Adipocyte (in vitro differentiated cells): ENCODE measurements at places on chromosomes 5 and 9.

DNA sequence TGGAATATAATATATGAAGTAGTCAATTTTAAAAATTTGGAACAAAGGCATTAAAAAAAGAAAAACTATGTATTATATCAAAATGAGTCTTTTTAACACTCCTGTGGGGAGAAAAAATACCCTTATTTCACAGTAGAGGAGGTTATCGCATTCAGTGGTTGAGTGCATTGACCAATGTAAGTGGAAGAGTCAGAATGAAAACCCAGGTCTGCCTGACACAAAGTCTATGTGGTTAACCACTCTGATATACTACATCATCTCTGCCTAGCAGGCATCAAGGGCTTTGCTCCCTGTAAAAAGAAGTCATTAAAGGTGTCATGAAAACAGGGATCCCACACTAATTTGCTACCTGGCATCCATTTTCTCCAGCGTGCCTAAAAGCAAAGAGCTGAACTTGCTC, 417.2 kb upstream of the C9orf72 start:
- no peak for DNase-seq

DNA sequence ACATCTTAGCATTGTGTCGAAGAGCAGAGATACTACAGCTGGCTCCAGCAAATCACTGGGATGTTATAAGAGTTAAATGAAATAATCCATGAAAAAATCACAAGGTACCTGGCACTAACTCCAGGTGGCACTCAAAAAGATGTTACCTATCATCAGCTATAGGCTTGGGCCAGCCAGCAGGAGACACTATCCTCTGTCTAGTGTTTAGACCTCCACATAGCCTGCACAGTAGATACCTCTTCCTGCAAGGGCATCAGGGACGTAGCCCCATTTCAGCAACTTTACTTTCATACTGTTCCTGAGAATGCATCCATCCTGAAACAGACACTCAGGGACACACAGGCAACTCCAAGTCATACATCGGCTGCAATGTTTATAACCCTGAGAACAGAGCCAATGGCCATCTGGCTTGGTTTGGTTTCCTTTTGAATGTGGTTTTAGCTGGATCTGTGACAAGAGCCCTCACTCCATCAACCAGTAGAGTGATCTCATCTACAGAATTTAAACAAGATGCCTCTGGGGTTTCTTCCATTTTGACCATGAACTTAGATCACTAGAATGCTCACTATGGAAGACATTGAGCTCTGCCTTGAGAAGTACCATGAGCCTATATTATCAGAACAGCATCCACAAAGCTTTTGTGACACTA, 69.9 kb downstream of the TLE1 start:
- peak; percentile 48 for DNase-seq

DNA sequence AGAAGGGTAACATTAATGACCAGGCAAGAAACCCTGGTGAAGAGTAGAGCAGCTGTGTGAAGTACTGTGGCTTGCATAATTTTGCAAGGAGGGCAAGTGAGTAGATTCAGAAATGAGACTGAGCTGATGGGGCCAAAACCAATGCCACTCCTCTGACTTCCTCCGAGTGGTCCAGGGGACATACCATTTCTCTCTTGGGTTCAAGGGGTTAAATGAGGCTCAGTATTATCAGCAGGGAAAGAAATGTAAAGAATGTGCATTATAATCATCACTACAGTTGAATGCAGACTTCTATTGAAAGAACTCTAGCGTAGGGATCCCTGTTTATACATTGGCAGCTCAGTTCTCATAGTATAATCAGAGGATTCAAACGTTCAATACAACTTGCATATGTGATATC, 9.9 kb downstream of the POLR3G start:
- DNase-seq: no peak

DNA sequence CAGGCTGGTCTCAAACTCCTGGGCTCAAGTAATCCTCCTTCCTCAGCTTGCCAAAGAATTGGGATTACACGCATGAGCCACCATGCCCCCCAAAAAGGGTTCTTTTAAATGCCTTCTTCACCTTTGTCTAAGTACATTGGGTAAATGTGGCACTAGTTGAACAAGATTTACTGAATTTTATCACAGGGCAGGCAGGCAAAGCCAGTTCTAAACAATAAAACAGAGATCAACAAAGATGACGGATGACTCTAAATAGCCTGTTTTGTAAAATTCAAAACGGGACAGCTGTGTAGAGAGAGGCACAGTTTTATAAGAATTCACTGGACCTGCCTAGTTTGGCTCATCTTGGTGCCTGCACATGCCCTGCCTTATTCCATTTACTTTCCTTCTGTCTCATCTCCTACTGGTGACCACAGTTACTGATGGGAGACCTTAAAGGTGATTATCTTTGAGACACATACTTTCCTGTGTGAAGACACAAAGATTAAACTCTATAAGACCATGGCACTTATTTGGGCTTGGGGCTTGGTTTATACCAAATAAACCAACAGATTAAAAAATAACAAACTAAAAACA, 149.6 kb upstream of the DMRT1 start:
- no peak for DNase-seq

DNA sequence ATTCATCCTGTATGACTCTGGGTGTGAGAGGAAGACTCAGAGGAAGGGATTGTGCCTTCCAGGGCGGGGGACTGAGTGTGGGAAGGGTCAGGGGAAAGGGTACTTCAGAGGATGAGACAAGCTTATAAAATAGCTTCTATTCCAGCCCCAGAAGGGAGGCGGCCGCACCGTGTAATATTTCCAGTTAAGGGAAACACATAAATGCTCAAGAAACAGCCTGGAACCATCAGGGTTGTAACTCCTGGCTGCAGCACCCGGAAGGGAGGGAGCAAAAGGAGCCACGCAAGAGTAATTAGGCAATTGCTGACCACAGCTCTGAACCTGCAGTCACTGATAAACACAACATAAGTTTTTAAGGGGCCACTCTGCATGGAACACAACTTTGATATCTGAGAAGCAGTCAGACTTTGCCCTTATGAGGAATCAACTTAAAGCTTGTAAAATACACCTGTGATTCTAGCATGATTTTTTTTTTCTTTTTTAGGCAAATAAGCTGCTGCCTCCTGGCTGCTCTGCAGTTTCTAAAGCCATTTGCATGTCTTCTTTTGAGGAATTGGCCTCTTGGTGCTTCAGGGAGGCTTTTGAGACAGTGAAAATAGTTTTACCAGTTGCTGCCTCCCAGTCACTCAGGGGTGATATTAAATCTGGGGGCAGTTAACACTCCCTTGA, 382.7 kb downstream of the ENC1 start:
- no peak for DNase-seq
